ENCODE measurements at places on chromosomes 2 and 18. TPM values are rescaled to one million over a fixed set of nuclear protein-coding genes. Genes with fewer than 3 reads are reported as not detected.
A peak's percentile ranks its signal among the peaks of the same experiment; 100 is the strongest.

The C2orf74 gene
- 10.3 TPM for total RNA-seq

- no peak for DNase-seq
- no peak overlapping the region for H3K4me3 ChIP-seq
- no peak overlapping the region for H3K27ac ChIP-seq
- no peaks in the 10 kb centered on the region for H3K4me1 ChIP-seq
- H3K27me3 ChIP-seq, result no peaks in the 10 kb centered on the region
- no peaks in the 10 kb centered on the region for H3K36me3 ChIP-seq
Measured at GRCh38 chr2:51535763-51536162, 503.8 kb upstream of the NRXN1 start.

DNA sequence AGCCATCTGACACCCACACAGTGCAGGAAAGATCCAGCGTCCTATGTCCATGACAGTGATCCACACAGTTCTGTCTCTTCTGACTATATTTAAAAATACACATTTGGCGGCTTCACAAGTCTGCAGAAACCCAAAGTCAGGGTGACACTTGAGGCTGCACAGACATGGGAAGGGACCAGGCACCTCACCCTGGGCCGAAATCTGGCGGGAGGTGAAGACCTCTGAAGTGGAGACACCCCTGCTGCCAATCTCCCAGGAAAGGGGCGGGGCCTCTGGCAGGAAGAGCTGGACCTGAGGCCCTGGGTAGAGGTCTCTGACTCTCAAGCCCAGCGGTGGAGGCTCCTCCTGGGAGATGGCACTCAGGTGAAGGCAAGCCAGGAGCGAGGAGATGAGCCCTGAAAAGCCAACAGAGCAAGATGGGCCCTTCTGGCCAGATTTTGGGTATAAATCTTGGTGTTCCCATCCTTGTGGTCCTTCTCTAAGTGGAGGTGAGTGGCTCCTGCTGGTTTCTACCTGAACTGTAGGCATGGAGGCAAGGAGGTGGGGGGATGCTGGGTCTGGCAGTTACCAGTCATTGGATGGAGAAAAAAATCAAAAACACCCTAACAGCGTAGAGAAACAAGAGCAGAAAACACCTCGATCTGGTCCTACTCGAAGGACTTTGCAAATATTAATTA is 248.4 kb downstream of the HDAC4 start:
- no peak overlapping the region for H3K4me3 ChIP-seq
- H3K27me3 ChIP-seq, result no peaks in the 10 kb centered on the region
- no peaks in the 10 kb centered on the region for H3K4me1 ChIP-seq
- DNase-seq, result no peak

GRCh38 chr2:80547344-80547743 is 242.8 kb upstream of the LRRTM1 start:
- no peaks in the 10 kb centered on the region for H3K27me3 ChIP-seq
- H3K27ac ChIP-seq, result no peak overlapping the region
- no peak overlapping the region for H3K4me3 ChIP-seq
- DNase-seq, result no peak

- H3K27ac ChIP-seq, result no peak overlapping the region
- H3K27me3 ChIP-seq, result peaks cover 43% of the 10 kb centered on the region
- H3K4me3 ChIP-seq, result no peak overlapping the region
- DNase-seq, result peak; percentile 19
- no peaks in the 10 kb centered on the region for H3K36me3 ChIP-seq
- no peaks in the 10 kb centered on the region for H3K4me1 ChIP-seq
Measured at GRCh38 chr2:218123986-218124385, 1.8 kb upstream of the CXCR2 start.

DNA sequence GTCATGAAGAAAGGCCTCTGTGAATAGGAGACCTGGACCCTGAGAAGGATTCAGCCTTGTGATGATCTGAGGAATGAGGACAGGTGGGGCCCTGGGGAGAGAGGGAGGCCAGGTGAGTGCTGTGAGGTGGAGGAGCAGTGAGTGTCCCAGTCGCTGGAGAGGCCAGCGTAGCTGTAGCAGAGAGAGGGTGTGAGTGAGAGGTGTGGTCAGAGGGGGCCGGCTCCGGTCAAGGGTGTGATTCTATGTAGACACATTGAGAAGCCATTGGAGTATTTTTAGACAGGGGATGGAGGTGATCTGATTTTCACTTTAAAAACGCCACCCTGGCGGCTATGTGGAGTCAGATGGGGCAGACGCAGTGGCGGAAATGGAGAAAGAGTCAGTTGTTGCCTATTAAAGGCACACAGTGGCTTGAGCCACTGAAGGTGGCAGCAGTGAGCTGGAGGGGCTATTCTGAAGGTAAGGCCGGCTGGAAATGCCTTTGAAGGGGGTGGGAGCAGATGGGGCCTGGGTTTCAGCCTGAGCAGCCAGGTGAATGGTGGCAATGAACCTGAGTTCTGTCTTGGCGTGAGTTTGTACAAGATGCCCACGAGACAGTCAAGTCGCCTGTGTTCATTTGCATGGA is 55.6 kb downstream of the GREB1 start:
- H3K27ac ChIP-seq, result no peak overlapping the region
- H3K36me3 ChIP-seq, result no peaks in the 10 kb centered on the region
- no peaks in the 10 kb centered on the region for H3K4me1 ChIP-seq

- H3K4me1 ChIP-seq, result no peaks in the 10 kb centered on the region
- DNase-seq, result no peak
- H3K36me3 ChIP-seq, result no peaks in the 10 kb centered on the region
- H3K4me3 ChIP-seq, result no peak overlapping the region
Measured at GRCh38 chr18:3328532-3328931, 66.6 kb downstream of the MYL12B start.

GRCh38 chr18:65073060-65073550 is 677.7 kb upstream of the CDH7 start:
- no peak overlapping the region for H3K4me3 ChIP-seq
- H3K27ac ChIP-seq, result no peak overlapping the region
- H3K36me3 ChIP-seq, result no peaks in the 10 kb centered on the region
- DNase-seq, result no peak
- H3K27me3 ChIP-seq, result no peaks in the 10 kb centered on the region
- no peaks in the 10 kb centered on the region for H3K4me1 ChIP-seq
